ENCODE measurements at places on chromosomes 7 and 10. TPM values are rescaled to one million over a fixed set of nuclear protein-coding genes. Genes with fewer than 3 reads are reported as not detected.

DNA sequence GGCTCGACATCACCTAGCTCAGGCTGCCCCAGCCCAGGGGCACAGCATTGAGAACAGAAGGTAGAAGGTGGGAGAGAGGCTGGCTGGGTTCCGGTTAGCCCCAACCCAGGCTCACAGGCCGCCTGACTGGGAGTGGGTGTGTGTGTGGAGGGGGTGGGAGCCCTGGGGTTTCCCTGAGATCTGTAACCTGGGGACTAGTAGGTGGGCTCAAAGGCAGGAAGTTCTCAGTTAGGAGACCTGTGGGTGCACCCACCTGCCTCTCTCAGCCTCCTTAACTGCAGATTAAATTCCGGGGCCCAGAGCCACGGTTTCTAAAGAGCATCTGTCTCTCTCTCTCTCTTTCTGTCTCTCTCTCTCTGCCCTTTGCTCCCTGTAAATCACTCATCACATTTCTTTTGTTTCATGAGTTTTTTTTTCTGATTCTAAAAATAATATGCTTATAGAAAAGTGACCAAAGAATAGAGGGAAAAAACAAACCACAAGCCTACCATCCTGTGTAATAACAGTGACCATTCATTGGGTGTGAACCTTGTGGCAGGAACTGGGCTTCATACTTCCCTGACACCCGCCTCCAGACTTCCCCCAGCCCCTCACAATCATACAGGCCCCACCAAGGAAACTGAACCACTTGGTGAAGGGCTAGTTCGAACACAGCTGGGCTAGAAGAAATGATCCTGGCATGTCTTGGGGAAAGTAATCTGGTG, 83.4 kb upstream of the SMNDC1 start:
- no peak for DNase-seq

Gene TFR2
- total RNA-seq = 0.34 TPM

DNA sequence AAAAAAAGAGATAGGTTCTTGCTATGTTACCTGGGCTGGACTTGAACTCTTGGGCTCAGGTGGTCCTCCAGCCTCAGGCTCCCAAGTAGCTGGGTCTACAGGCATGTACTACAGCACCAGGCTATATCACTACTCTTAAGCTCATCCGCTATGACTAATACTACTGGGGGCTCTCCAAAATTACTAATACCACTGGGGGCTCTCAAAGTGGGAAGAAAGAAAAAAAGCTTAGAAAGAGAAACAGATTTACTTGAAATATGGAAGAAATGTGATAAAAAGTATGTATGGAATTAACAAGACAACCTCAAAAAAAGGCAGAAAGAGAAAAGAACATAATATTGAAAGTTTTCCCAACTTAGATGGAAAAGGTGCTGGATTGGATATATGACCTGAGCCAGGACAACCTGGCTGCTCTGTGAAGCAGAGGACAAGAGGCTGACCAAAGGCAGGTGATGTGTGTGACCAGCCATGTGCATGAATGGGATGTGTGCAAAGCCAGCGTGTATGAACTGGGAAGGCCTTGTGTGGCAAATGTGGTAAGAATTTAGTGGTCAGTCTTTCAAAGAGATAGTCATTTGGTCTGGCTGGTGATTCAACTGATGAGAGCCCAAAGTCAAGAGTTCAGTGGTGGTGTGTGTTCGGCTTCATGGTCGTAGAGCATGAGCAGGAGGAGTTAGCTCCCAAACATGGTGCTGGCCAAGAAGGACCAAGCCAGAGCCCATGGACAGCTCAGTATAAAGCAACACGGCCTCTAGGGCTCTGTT, 232.4 kb upstream of the KLF14 start:
- DNase-seq = no peak

- DNase-seq = no peak
Observed at GRCh38 chr7:2042650-2043049, 190.1 kb downstream of the MAD1L1 start.

- DNase-seq = no peak
Observed at GRCh38 chr7:125465527-125465926, 535.9 kb upstream of the POT1 start.

- peak; percentile 52 for DNase-seq
Observed at GRCh38 chr7:23469150-23469960, 936 bp downstream of the IGF2BP3 start.

GRCh38 chr10:23081891-23082290, 13.5 kb upstream of the MSRB2 start:
- DNase-seq = no peak

DNA sequence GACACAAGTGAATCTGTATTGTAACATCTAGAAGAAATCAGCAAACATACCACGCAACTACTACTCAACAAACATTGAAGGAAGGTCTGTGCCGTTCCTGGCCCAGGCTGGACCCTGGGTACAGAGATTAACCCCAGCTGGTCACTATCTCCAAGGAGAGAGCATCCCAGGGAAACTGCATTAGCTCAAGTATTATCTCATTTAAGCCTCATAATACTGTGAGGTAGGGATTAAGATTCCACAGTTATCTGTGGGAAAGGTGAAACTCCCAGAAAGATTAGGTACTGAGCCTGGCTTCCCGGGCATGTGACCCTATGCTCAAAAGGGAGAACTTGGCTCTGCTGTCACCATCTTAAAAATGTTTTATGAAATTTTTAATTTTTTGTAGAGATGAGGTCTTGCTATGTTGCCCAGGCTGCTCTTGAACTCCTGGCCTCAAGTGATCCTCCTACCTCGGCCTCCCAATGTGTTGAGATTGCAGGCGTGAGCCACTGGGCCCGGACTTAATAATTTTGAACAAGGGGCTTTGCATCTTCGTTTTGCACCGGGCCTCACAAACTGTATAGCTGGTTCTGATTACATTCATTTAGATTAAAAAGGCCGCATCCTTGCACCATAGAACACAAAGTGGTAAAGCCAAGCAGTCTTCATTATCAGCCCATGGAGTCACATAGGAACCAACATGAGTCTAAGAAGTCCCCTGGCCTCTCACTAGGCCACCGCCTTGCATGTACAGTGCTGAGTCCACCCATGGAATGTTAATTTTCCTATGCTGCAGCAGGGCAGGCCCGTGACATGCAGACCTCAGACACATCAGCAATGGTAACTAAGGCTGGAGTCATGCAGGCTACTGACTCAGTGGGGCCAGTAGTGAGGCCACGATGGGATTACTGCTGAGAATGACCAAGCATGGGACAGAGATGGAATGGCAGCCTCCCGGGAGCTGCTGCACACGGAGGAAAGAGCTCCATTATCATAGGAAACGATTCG, 5.5 kb upstream of the CTBP2 start:
- peak; percentile 1 for DNase-seq

DNA sequence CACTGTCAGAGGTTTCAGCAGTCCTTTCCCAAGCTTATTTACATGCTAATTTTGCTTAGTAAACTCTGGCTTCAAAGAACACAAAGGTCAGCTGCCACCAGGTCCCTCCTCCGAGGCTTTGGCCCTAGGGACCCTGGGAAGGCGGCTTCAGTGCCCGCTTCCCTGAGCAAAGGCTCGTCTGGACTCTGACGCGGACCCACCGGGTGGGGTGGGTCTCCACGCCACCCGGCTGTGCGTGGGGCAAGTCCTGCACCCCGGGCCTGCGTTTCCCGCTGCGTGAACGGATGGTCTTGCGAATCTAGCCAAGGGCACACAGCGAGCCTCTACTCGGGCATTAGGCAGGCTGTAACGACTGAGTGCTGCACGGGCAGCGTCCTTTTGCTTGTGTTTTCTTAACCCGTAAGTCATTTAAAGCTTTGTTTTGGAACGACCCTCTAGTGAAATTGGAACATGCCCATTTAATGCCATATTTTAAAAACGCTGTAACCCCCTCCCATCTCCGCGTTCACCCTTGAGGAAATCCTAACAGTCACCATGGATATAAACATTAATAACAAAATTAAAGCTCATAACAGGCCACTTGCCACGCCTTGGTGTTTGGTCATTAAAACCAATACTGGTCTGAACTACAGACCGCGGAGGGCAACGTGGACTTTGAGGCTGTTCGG, 828 bp downstream of the BNIP3 start:
- peak; percentile 63 for DNase-seq

Gene UPK3BL2
- 0.21 TPM for total RNA-seq

DNA sequence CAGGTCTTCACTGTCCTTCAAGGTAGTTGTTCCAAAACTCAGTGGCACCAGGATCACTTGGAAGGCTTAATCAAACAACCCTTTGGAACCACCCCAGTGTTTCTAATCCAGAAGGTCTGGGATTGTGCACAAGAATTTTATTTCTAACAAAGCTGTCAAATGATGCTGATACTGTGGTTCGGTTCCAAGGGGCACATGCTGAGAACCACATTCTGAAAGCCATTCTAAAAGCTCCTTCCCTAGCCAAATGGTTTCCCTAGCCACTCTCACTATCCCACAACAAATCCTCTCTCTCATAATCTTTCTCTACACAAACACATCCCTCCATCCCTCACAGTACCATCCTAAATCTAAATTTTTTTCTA, 52.1 kb downstream of the MACC1 start:
- DNase-seq = no peak

- no peak for DNase-seq
Observed at GRCh38 chr10:92470026-92470425, 103.9 kb downstream of the IDE start.

GRCh38 chr7:116812860-116813259, 49.5 kb upstream of the CAPZA2 start:
- DNase-seq = no peak

- DNase-seq = no peak
Observed at GRCh38 chr7:144027974-144028373, 20.8 kb upstream of the OR2A5 start.

DNA sequence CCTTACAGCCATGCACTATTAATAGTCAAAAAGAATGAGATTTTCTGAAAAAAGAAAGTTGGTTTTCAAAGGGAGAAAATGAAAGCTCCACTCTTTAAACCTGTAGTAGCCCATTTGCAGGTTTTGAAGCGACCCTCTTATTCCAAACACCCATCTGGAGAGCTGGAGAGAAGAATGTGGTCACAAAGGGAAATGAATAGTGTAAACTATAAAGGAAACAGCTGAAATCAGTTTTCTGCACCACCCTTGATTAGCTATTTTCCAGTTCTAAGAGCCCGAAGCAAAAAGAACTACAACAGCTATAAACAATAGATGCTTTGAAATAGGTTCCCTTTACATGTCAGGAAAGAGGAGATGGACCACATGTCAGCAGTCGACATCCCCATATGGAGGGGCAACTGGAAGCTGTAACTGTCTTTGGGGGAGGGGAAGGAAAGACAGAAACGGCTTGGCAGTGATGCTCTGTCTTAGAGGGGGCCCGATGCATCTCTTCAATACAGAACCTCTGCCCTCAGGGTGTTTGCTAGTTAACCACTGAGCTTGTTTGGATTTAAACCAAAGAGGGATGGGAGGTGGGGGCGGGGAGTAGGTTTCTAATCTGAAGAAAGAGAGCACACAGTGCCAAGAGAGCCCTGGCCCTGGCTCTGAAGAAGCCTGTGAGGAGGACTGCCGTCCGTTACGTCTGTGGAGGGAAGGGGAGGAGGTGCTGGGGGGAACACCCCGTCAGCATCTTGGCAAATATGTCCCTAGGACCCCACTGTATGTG, 55.3 kb downstream of the CPVL start:
- DNase-seq = peak; percentile 15

Gene TAS2R5
- 3.9 TPM for total RNA-seq

- DNase-seq = no peak
Observed at GRCh38 chr10:7383442-7383841, 27.4 kb downstream of the SFMBT2 start.

DNA sequence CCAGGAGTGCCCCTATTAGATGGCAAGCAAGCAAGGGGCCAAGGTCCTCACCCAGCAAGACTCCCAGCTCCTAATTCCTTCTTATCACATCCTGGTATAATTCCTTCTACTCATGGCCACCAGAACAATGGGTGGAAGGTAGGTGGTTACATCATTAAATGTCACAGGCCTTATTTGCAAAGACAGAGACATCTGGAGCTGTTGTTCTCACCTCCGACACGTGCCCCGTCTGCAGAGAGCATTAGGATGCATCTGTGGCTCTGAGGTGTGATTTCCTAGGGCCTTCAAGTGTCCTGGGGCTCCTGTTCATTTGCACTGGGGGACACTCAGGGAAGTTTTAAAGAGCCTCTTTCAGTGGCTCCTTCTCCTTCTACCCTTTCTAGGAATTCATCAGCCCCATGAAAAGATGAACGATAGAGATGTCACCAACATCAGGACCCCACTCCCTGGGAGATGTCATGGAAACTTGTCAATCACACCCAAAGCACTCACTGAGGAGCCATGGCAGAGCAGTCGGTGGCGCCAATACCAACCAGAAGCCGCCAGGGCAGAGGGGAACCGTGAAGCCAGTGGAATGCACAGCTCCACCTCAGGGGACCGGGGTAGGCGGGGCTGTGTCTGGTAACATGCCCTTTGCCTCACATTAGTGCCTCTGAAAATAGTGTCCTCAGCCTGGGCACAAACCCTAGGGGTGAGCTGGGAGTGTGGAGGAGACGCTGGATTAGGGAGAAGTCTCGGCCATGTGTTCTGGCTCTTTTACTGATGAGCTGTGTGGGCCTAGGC, 2.9 kb upstream of the ATP6V0E2 start:
- DNase-seq = no peak

GRCh38 chr7:17298840-17299482, 509 bp downstream of the AHR start:
- DNase-seq = peak; percentile 65

Gene SSC4D
- total RNA-seq = 0.43 TPM

DNA sequence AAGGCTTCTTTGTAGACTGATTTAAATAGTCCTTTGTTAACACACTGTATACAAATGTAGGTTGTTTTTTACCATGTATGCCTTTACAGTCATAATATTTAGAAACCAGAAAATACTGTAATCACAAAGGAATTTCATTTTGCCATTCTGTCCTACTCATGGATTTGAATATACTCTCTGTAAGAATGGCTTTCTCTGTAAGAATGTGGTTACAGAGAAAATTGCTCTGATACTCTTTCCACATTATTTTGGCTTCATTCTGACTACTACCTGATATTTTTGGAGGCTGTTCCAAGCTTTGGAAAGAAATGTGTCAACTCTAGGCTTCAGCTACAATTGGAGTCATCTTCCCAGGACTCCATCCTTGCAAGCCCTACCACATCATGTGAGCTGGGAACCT, 23.5 kb downstream of the CH25H start:
- DNase-seq = no peak

Gene PLXNA4
- 0.49 TPM for total RNA-seq

Gene CUL2
- 40.3 TPM for total RNA-seq

GRCh38 chr7:132942701-132943100, 139.2 kb downstream of the CHCHD3 start:
- peak; percentile 61 for DNase-seq

DNA sequence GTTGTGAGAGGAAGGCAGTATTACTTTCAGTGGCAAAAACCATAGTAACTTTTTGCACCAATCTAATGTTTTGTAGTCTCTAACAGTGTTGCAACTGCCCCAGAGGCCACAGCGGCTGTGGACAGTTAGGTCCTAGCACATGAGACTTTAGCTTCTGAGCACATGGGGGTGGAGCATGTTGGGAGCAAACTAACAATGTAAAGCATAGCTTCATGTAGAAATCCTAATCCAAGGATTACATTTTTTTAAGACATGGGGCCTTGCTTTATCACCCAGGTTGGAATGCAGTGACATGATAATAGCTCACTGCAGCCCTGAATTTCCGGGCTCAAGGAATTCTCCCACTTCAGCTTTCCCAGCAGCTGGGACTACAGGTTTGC, 49.0 kb downstream of the LAMB1 start:
- no peak for DNase-seq

- no peak for DNase-seq
Observed at GRCh38 chr10:50636618-50637579, 13.1 kb upstream of the SGMS1 start.

Measured in neural progenitor cell (in vitro differentiated cells).